ENCODE measurements at places on chromosomes 1 and 21. TPM values are rescaled to one million over a fixed set of nuclear protein-coding genes. Genes with fewer than 3 reads are reported as not detected.
A peak's percentile ranks its signal among the peaks of the same experiment; 100 is the strongest.

ETNK2 gene
- 18.3 TPM for total RNA-seq

GRCh38 chr1:94260635-94261387 is 23.4 kb upstream of the ARHGAP29 start:
- no peak overlapping the region for H3K4me3 ChIP-seq
- no peak for DNase-seq
- no peak overlapping the region for H3K27ac ChIP-seq
- H3K36me3 ChIP-seq, result no peaks in the 10 kb centered on the region

DNA sequence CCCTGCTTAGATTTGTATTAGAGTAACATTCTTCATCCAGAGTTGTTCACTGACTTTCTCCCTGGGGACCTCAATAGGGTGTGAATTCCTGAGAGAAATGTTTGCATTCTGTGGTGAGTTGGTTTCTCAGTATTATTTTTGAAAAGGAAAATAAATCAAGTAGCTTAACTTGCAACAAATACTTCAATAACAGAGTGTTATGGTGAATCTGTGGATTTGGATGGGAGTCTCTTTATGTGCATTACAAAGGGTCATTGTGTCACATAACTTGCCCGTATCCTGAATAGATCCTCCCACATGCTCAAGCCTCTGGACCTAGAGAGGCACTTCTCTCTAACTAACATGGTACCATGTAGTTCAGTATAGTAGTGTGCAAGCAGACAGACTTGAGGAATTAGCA is 68.4 kb upstream of the IPO9 start:
- DNase-seq, result no peak
- H3K27me3 ChIP-seq, result no peaks in the 10 kb centered on the region
- peaks cover 38% of the 10 kb centered on the region for H3K4me1 ChIP-seq
- no peak overlapping the region for H3K4me3 ChIP-seq
- H3K27ac ChIP-seq, result no peak overlapping the region

- H3K27me3 ChIP-seq, result no peaks in the 10 kb centered on the region
- H3K4me1 ChIP-seq, result peaks cover 50% of the 10 kb centered on the region
- peak overlapping the region; percentile 93 for H3K27ac ChIP-seq
- H3K36me3 ChIP-seq, result no peaks in the 10 kb centered on the region
- no peak for DNase-seq
These were observed 28.3 kb downstream of the ALPL start for GRCh38 chr1:21537511-21537931.

DNA sequence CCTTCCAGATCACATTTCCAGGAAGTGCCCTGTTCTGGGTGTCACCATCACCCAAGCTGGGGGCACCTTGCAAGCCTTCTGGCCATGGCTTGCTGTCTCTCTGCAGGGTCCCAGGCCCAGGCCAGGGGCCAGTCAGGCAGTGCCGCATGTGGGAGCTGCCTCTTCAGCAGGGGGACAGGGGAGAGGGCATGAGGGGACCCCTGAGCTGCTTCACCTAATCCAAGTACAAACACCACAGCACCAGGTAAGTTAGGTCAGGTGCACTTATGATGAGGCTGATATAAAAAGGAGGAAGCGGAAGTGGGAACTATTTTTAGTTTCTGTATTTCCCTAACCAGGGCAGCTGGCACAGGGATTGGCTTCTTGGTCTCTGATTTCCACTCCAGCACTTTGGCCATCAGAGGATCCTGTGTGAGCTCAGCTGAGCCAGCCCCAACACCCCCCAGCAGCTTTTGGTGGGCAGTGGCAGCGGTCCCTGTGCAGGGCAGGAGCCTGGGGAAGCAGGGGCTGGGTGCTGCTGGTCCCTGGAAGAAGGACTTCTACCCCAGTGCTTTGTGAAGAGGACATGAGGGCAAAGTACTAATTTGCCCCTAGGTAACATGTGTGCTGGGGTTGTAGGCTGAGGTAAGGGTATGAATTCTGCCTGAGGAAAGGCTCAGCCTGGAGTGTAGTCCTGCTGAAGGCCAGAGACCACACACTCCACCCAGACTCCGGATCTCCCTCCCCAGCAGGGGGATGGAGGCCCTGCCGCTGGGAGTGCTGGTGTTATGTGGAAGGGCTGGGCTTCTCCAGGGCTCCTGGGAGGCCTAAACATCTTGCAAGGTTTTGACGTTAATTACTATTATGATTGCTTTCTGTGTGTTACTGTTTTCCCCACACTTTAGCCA is 3.3 kb upstream of the PCBP3 start:
- no peaks in the 10 kb centered on the region for H3K36me3 ChIP-seq
- H3K4me3 ChIP-seq, result no peak overlapping the region
- H3K27ac ChIP-seq, result no peak overlapping the region
- no peak for DNase-seq

DNA sequence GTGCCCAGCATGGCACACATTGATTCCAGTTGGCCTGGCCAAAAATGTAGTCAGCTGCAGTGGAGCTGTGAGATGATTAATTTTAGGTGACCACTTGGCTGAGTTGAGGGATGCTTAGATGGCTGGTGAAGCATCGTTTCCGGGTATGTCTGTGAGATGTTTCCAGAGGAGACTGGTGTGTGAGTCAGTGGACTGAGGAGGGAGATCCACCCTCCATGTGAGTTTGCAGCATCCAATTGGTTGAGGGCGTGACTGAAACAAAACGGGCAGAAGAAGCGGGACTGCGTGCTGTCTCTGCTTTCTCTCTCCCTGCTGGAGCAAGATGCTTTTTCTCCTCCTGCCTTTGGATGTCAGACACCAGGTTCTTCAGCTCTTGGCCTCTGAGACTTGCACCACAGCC is 68.2 kb upstream of the DSCAM start:
- no peak for DNase-seq
- peaks cover 2% of the 10 kb centered on the region for H3K4me1 ChIP-seq
- no peaks in the 10 kb centered on the region for H3K36me3 ChIP-seq
- H3K4me3 ChIP-seq, result no peak overlapping the region
- peaks cover 5% of the 10 kb centered on the region for H3K27me3 ChIP-seq
- H3K27ac ChIP-seq, result no peak overlapping the region

GRCh38 chr1:86594284-86594770 is 47.4 kb downstream of the CLCA4 start:
- DNase-seq, result no peak
- H3K4me1 ChIP-seq, result peaks cover 3% of the 10 kb centered on the region
- H3K27me3 ChIP-seq, result no peaks in the 10 kb centered on the region
- H3K36me3 ChIP-seq, result peaks cover 28% of the 10 kb centered on the region
- no peak overlapping the region for H3K4me3 ChIP-seq
